ENCODE measurements at places on chromosomes 11 and 22. TPM values are rescaled to one million over a fixed set of nuclear protein-coding genes. Genes with fewer than 3 reads are reported as not detected.

SEPTIN5 gene
- 32.5 TPM for total RNA-seq

DNA sequence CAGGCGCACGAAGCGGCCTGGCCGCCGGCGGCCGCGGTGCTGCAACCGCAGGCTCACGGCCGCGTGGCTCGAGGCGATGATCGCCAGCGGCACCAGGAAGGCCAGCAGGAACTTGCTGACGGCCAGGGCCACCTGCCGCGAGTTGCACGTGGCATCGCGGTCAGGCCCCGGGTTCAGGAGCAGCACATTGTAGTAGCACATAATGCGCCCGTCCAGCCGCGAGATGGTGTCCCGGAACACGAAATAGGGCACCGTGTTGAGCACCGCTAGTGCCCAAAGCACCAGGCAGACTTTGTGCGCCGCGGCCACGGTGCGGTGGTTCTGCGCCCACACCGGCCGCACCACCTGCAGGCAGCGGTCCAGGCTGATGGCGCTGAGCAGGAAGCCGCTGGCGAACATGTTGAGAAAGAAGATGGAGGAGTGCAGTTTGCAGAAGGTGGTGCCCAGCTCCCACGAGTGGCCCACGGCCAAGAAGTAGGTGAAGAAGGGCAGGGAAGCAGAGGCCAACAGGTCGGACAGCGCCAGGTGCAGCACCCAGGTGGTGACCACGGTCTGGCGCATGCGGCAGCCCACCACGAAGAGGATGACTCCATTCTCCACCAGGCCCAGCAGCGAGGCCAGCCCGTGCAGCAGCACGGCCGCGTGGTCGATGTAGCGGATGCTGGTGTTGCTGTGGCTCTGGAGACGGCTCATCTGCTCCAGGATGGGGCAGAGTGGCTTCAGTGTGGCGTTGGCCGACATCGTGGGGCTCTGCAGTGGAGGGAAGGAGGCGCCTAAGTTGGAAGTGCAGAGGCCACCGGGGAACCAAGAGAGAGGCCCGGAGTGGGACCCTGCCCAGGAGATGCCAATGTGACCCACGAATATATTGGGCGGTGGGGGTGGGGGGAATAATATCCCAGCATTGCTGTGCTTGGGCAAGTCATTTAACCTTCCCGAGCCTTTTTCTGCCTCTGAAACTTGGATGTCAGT lies 2.5 kb downstream of the PTGDR2 start:
- no peak overlapping the region for H3K4me3 ChIP-seq
- H3K27ac ChIP-seq, result no peak overlapping the region
- no peak for DNase-seq
- peaks cover 6% of the 10 kb centered on the region for H3K36me3 ChIP-seq
- H3K27me3 ChIP-seq, result no peaks in the 10 kb centered on the region
- no peaks in the 10 kb centered on the region for H3K4me1 ChIP-seq

DNA sequence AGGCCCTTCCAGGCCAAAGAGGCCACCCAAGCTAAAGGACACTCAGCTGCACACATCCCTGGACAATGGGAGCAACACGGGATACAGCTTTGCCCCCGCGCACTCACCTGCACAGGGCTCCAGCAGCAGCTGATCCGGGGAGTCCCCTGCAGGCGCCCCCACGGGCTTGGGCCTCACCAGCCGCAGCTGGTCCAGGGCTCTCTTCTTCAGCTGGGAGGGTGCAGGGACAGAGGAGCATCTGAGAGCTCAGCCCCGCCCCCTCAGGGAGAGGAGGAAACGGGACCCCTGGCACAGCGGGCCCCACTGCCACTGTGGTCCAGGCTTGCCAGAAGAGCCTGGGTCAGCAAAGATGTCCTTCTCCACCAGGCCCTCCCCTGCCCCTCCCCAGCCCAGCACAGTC lies 7.8 kb upstream of the MFNG start:
- no peaks in the 10 kb centered on the region for H3K36me3 ChIP-seq
- H3K27ac ChIP-seq, result no peak overlapping the region
- no peak overlapping the region for H3K4me3 ChIP-seq
- DNase-seq, result no peak
- H3K27me3 ChIP-seq, result no peaks in the 10 kb centered on the region

OR10A2 gene
- total RNA-seq, result not detected

- H3K4me3 ChIP-seq, result no peak within 1 kb of the TSS
- H3K27me3 ChIP-seq, result no peaks in the 10 kb centered on the region
- no peaks in the 10 kb centered on the region for H3K36me3 ChIP-seq
- no peak within 1 kb of the TSS for H3K27ac ChIP-seq
- DNase-seq, result peak; percentile 67
Observed at GRCh38 chr22:17562906-17563870, at the start of gene SLC25A18. Gene SLC25A18, plus strand, starts transcription at chr22:17563498. Its CDS starts 16,447 bp downstream, at chr22:17579945.

- DNase-seq, result no peak
- H3K27ac ChIP-seq, result no peak overlapping the region
- H3K27me3 ChIP-seq, result no peaks in the 10 kb centered on the region
- peaks cover 21% of the 10 kb centered on the region for H3K36me3 ChIP-seq
Observed at GRCh38 chr11:47278058-47278457, 8.1 kb downstream of the MADD start.

GRCh38 chr11:129610125-129610524 lies 205.5 kb upstream of the TMEM45B start:
- no peak for DNase-seq
- H3K4me1 ChIP-seq, result no peaks in the 10 kb centered on the region
- no peaks in the 10 kb centered on the region for H3K27me3 ChIP-seq
- no peak overlapping the region for H3K27ac ChIP-seq
- no peak overlapping the region for H3K4me3 ChIP-seq

DNA sequence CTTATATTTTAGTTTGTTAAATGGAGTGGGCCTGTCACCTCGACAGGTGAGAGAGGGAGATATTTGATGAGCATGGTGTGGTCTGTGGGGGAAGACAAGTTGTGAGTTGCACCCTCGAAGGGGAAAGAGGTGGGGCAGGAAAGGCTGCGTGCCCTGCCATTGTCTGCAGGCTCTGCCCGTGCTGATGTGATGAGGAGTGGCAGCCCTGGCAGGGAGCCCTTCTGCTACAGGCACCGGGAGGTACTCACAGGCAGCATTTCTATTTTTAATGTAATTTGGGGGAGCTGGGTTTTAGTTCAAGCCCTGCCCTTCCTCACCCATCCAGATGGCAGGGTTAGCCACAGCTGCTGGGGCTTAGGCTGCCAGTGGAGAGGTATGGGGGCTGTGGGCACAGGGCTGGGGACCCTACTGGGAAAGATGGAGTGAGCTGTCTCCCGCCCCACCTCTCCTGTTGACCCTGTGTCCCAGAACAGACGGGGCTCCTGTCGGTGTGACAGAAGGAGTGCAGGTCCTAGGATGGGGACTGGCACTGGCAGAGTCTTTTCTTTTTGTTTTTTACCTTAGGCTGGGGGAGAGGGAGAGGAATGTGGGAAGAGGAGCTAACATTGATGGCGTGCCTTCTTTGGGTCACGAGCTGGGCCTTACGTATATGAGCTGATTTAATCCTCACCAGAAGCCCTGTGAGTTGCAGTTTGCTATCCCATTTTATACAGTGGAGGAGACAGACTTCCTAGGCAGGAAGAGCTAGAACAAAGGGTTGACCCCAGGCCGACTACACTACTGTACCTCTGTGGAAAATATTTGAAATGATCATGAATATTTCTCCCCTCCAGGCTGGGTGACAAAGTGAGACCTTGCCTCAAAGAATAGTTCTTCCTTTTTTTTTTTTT lies 51.6 kb downstream of the CEP164 start:
- H3K27me3 ChIP-seq, result no peaks in the 10 kb centered on the region
- no peak overlapping the region for H3K4me3 ChIP-seq
- H3K36me3 ChIP-seq, result no peaks in the 10 kb centered on the region

- no peak overlapping the region for H3K4me3 ChIP-seq
- DNase-seq, result no peak
- H3K36me3 ChIP-seq, result no peaks in the 10 kb centered on the region
- H3K27ac ChIP-seq, result no peak overlapping the region
- no peaks in the 10 kb centered on the region for H3K4me1 ChIP-seq
Observed at GRCh38 chr11:120914601-120915000, 109.3 kb upstream of the TBCEL start.

C22orf42 gene
- total RNA-seq, result not detected
